ENCODE measurements at places on chromosomes 11 and 22. TPM values are rescaled to one million over a fixed set of nuclear protein-coding genes. Genes with fewer than 3 reads are reported as not detected.

- no peak for DNase-seq
Measured at GRCh38 chr11:111283945-111284481, 14.3 kb upstream of the POU2AF3 start.

- no peak for DNase-seq
Measured at GRCh38 chr11:75244052-75244814, 3.7 kb downstream of the TPBGL start.

- no peak for DNase-seq
Measured at GRCh38 chr11:78822931-78823423, 248.3 kb upstream of the NARS2 start.

GRCh38 chr22:29369460-29369859, 18.9 kb downstream of the AP1B1 start:
- no peak for DNase-seq

DNA sequence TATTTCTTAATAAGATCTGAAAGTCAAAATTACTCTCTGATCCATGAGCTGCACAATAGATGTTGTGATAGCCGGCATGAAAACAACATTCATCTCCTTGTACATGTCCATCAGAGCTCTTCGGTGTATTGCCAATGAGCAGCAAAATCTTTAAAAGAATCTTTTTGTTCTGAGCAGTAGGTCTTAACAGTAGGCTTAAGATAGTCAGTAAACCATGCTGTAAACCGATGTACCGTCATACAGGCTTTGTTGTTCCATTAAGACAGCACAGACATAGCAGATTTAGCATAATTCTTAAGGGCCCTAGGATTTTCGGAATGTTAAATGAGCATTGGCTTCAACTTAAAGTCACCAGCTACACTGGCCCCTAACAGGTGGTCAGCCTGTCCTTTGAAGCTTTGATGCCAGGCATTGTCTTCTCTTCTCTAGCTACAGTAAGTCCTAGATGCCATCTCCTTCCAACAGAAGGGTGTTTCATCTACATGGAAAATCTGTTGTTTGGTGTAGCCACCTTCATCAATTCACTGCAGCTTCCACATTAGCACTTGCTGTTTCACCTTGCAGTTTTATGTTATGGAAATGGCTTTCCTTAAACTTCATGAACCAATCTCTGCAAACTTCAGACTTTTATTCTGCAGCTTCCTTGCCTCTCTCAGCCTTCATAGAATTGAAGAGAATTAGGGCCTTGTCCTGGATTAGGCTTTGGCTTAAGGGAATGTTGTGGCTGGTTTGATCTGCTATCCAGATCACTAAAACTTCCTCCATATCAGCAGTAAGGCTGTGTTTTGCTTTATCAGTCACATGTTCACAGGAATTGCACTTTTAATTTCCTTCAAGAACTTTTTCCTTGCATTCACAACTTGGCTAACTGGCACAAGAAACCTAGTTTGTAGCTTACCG, 28.4 kb downstream of the RRP8 start:
- DNase-seq = no peak

GRCh38 chr22:37521236-37521739, 2.1 kb upstream of the CARD10 start:
- no peak for DNase-seq

- peak; percentile 60 for DNase-seq
Measured at GRCh38 chr22:41526830-41527799, 17.2 kb downstream of the POLR3H start.

DNA sequence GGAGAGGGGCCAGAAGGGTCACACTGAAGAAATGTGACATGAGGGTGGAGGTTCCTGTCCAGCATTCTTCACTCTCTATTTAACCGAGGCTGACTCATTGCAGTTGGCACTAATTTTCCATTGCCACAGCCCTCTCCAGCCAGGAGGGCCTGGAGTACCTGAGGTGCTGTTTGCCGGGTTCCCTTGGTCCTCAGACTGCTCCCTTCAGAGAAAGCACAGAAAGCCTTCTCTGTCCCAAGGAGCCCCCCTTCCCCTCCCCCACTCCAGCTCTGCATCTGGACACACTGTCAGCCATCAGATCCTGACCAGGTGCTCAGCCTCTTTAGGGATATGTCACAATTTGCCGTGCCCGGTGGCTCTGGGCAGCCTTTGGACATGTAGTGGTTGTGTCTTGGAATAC, 3.2 kb upstream of the C11orf91 start:
- DNase-seq = no peak

GRCh38 chr22:22037229-22037628, 54.6 kb upstream of the TOP3B start:
- DNase-seq = no peak

GRCh38 chr11:33444835-33445594, 187.8 kb downstream of the HIPK3 start:
- DNase-seq = no peak

GRCh38 chr11:105226091-105226490, 86.5 kb upstream of the CARD18 start:
- no peak for DNase-seq

DNA sequence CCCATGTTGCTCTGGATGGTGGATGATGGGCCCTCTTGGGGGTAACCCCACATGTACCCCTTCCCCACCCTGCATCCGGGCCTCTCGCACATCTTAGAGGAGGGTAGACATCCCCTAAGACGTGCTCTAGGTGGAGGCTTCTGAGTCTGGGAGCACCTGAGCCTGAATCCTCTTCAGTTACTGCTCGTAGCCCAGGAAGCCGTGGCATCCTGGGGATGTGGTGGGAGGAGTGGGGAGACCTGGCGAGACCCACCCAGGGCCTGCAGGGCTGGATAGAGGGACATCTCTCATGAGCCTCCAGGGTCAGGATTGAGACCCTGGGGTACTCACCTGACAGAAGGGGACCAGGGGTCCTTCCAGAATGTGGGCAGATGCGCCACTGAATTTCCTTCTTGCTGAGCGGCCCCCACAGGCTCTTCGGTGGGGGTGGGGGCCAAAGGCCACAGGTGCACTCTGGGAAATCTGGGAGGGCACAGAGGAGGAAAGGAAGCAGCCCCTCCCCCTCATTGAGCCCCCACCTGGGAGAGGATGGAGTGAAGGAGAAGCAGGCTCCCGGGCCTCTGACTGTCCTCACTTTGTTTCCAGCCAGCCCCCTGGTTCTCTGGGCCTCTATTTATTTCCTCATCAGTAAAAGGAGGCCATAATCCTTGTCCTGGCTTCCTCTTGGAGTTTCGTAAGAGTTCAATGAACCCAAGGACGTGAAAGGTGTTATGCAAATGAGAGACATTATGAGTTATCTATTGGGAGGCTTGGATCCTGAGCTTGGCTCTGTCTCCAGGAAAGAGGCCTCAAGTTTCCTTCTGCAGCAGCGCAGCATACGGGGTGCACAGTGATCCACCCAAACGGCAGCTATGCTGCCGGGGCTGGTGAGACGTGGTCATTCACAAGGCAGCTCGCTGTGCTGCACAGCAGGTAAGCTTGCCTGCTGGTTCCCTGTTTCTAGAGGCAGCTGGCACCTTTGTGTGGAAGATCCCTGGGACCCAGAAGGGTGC, 31.2 kb downstream of the KCNJ4 start:
- no peak for DNase-seq

DNA sequence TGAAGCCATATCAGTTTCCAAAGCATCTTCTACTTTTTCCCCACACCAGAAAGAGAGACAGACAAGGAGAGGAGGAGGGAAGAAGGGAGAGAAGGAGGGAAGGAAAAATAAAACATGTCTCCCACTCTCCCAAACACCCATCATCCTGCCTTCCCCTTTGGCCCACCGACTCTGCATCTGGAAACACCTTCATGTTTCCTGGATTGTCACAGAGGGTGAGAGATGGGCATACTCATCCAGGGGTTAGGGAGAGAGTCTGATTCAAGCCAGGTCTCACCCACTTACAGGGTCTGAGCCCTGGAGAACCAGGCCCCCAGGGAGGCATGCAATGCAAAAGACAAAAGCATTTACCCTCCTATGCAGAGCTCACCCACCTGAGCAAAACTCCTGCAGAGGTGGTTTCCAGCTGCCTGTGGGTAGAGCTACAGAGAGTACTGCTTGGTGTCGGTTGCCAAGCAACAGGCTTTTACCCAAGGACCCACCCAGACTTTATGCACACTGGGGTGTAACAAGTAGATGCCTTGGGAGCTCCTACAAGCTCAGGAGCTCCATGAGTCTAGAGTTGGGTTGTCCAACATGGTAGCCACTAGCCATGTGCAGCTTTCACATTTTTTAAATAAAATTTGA, 33.4 kb downstream of the MN1 start:
- no peak for DNase-seq

DNA sequence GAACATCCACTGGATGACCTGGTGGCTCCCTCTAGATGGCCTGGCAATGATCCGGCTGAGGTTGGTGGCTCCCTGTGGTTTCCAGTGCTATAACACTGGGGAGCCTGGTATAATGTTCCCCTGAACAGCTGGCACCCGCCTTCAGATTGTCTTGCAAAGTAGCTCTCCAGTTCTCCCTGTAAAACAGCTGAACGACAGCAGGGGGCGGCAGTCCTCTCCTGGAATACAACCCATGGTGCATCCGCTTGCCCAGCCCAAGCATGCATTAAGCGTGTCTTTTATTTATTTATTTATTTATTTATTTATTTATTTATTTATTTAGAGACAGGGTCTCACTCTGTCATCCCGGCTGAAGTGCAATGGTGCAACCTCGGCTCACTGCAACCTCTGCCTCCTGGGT, 258.9 kb downstream of the BUD13 start:
- DNase-seq = peak; percentile 60

DNA sequence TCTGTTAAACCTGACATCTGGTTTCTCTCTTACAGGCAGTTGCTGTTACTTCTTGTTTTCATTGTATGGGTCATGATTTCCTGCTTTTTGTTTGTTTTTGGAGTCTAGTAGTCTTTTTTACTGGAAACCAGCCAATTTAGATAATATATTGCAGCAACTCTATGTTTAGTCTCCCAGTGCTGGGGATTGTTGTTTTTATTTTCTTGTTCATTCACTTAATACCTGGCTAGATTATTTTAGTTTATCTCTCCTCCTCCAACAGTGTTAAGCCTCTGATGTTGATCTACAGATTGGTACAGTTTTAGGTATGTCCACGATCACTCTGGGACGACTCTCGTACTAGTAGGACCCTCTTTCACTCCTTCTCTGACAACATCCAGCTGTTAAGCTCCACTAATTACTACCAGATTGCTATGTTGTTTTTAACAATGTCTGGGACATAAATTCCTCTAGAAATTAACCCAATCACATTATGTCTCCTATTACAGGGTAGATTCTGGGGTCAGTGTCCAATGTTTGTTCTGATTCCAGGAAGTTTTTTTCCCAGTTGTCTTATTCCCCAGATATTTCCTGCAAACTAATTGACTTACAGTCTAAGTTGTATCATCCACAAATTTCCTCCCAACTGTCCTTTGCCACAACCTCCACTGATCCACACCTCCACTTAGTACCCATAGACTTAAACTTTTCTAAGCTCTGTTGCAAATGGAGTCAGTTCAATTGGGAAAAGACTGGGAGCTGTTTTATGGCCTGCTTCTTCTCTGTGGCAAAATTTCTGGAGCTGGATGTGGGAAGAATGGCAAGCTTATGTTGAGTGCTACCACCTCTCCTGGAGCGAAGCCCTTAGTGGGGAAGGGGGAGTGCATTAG, 1280.6 kb upstream of the CNTN5 start:
- no peak for DNase-seq

- DNase-seq = no peak
Measured at GRCh38 chr11:131855320-131855719, 484.9 kb downstream of the NTM start.

GRCh38 chr11:66239998-66240780, 28.2 kb upstream of the RAB1B start:
- DNase-seq = no peak

DNA sequence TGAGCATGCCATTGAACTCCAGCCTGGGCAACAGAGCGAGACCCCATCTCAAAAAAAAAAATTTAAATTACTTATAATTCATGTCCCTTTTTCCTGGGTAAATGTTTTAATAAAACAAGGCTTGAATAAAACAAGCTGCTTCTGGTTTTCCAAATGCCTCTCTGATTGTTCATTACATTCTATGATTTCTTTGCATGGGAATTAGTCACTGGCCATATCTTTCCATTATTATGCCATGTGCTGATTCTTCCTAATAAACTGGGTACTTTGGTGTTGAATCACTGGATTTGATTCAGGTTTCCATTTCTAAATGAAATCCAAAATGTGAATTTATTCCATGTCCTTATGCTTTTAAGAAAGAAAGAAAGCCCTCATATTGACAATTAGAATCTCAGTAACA, 42.6 kb downstream of the ZNF215 start:
- DNase-seq = no peak

DNA sequence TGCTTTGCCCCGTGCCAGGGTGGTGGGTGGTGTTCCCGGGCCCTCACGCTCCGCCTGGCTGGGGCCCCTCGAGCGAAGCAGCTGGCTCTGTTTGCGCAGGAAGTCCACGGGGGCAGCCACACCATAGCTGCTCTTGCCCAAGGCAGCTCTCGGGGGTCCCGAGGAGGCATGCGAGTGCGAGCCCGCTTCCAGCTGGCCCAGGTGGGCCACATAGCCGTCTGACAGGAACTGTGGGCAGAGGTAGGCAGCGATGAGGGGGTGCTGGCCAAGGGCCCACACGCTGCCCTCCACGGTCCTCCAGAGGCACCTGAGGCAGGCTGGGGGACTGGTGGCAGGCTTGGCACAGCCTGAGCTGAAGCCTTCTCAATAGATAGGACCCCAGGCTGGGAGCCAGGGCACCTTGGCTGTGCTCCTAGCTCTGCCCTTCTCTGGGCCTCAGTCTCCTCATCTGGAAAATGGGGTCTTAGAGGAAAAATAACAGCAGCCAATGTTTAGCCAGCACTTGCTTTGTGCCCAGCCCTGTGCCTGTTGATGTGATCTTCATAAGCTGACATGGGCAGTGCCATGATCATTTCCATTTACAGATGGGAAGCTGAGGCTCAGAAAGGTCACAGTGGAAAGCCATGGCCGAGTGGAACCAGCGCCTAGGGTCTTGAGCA, 9.4 kb downstream of the AIP start:
- DNase-seq = no peak

The TOMT gene
- not detected for total RNA-seq

The IFITM2 gene
- 760 TPM for total RNA-seq

The OR51I1 gene
- total RNA-seq = not detected

The NXPE1 gene
- not detected for total RNA-seq

The CCDC81 gene
- total RNA-seq = 0.84 TPM

The FAT3 gene
- total RNA-seq = not detected

The NRXN2 gene
- total RNA-seq = 0.35 TPM

The SPTBN2 gene
- total RNA-seq = 1.8 TPM

The OR5A1 gene
- total RNA-seq = not detected

The BBOX1 gene
- total RNA-seq = not detected

The SOX6 gene
- not detected for total RNA-seq

The DEFB131B gene
- not detected for total RNA-seq

The UBE2L3 gene
- total RNA-seq = 49.1 TPM

The RIBC2 gene
- total RNA-seq = 6.2 TPM

The SYCE3 gene
- total RNA-seq = 2.0 TPM

The NEU3 gene
- 16.4 TPM for total RNA-seq
